ENCODE measurements at places on chromosomes 13 and 19. TPM values are rescaled to one million over a fixed set of nuclear protein-coding genes. Genes with fewer than 3 reads are reported as not detected.

DNA sequence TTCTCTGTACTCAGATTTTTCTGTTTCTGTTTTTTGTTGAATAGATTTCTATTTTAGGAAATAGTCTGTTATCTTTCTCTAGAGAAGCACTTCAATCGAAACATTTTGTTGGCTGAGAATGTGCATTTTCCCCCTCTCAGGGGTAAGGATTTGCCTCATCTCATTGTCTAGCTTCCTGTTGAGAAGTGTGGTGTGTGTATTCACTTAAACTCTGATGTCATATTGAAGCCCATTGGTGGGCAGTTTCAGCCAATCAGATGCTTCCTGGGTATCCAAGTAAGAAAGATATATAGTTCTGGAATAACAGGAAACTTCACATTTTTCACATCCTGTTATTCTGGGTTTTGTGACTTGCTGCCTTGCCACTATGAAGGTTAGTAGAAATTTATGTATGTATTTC is 87.6 kb downstream of the ARHGEF7 start:
- no peak overlapping the region for H3K4me3 ChIP-seq
- H3K4me1 ChIP-seq: peaks cover 49% of the 10 kb centered on the region
- H3K36me3 ChIP-seq: no peaks in the 10 kb centered on the region
- no peak for DNase-seq
- H3K27ac ChIP-seq: peak overlapping the region; percentile 19

CGB7 gene
- not detected for total RNA-seq

DNA sequence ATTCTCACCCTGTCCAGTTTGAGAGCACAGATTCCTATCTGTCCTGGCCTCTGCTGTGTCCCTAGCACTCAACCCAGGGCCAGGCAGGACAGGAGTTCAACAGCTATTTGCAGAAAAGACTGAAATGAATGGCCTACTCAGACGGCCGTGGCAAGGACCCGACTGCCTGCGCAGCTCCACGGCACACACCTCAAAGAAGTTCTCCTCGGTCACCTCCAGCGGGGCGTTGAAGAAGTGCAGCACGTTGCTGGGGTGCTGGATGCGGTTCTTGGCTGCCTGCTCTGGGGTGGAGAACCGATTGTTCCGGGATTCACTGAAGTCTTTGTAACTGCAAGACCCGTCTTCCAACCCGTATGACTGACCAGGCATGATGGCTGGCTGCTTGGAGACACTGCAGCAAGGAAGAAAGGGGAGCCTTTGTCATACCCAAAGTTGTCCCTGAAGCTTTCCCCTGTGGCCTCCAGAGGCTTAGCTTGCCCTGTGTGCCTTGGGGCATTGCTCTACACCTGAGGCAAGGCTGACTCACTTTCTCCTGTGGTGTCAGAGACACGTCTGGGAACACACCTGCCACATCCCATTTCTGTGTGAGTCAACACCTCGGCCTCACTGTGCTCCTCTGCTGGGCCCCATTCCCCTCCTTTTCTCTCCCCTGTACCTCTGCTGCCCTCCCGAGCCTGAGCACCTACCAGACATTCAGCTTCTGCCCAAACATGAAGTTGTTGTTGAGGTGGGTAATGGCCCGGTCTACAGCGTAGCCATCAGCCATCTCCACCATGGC is 6.8 kb upstream of the ECH1 start:
- DNase-seq: no peak
- no peaks in the 10 kb centered on the region for H3K27me3 ChIP-seq
- H3K4me1 ChIP-seq: peaks cover 33% of the 10 kb centered on the region
- H3K36me3 ChIP-seq: peaks cover 65% of the 10 kb centered on the region
- no peak overlapping the region for H3K4me3 ChIP-seq

GRCh38 chr13:58455094-58455493 is 823.5 kb downstream of the PCDH17 start:
- H3K36me3 ChIP-seq: no peaks in the 10 kb centered on the region
- DNase-seq: no peak
- H3K4me3 ChIP-seq: no peak overlapping the region
- H3K27me3 ChIP-seq: no peaks in the 10 kb centered on the region
- no peak overlapping the region for H3K27ac ChIP-seq

CDX2 gene
- total RNA-seq: not detected

CERS1 gene
- 1.7 TPM for total RNA-seq

OLFM2 gene
- 13.4 TPM for total RNA-seq

GRCh38 chr13:76890021-76890420 is 3.8 kb upstream of the KCTD12 start:
- no peak for DNase-seq
- H3K4me3 ChIP-seq: no peak overlapping the region
- H3K27ac ChIP-seq: no peak overlapping the region

DNA sequence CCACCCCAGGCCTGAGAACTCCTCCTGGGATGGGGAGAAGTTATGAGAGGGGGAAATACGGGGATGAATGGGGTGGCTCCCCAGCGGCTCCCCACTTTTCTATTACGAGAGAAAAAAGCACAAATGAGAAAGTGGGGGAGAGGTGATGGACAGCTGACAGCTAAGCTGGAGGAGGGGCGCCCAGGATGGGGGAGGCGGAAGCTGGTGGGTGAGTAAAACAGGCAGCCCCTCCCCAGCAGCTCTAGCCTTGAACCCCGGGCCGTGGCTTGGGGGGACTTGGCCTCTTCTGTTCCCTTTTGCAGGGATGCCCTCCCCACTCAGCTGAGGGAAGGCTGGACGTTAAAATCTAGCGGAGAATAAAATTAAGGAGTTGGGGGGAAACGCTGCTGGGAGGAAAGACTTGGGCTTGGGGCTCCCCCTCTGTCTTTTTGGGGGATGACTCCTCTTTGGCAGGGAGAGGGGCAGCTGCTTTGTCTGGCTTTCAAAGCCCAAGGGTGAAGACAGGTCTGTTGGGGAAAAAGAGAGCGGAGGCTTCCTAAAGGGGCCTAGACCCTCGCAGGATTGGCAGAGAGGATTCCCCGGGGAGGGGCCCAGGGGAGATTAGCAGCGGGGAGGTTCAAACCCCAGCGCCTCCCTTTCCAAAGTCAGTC is 1.4 kb upstream of the SAMD1 start:
- no peaks in the 10 kb centered on the region for H3K27me3 ChIP-seq
- peak overlapping the region; percentile 87 for H3K27ac ChIP-seq
- no peak for DNase-seq
- H3K36me3 ChIP-seq: peaks cover 22% of the 10 kb centered on the region

FPR3 gene
- total RNA-seq: 11.1 TPM

- H3K27ac ChIP-seq: no peak overlapping the region
- no peaks in the 10 kb centered on the region for H3K36me3 ChIP-seq
- H3K4me1 ChIP-seq: no peaks in the 10 kb centered on the region
- H3K27me3 ChIP-seq: no peaks in the 10 kb centered on the region
Observed at GRCh38 chr19:28633319-28634018, 579.5 kb downstream of the UQCRFS1 start.

- DNase-seq: no peak
- no peaks in the 10 kb centered on the region for H3K4me1 ChIP-seq
- H3K4me3 ChIP-seq: no peak overlapping the region
- no peaks in the 10 kb centered on the region for H3K27me3 ChIP-seq
- no peaks in the 10 kb centered on the region for H3K36me3 ChIP-seq
- no peak overlapping the region for H3K27ac ChIP-seq
Observed at GRCh38 chr19:19584356-19584755, 34.1 kb downstream of the PBX4 start.

DNA sequence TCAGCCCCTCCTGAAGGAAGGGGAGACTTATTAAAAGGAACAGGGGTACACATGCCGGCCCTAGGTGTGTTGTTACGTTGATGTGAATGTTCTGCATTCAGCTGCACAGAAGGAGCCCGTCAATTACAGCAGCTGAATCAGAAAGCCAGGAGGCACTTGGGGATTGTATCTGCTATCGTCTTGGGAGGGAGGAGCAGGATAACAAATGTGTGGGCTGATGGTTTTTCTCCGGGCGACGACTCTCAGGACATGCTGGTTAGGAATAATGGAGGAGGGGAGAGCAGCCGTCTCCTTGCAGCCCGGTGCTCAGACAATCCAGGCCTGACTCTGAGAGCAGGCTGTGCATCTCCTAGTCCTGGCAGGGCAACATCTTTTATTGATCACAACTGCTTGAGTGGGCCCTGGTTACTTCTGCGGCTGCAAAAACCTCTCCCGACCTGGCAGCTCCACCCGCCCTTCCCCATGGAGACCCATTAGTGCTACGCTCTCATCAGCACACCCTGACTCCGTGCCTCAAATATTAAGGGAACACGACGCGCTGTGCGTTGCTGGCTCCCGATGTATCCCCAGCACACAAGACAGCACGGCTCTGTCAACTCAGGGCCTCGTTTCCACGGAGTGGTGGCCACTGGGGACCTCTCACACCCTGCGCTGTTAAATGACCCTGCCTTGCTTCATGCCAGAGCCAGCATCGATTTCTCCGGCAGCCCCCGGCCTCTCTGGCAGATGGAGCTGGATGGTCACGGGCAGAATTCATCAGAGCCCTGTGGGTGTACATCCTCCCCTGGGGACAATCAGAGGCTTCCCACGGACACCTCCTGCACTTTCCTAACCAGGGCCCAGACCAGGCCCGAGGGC is 25.3 kb downstream of the PEPD start:
- DNase-seq: no peak
- no peaks in the 10 kb centered on the region for H3K4me1 ChIP-seq
- peaks cover 5% of the 10 kb centered on the region for H3K36me3 ChIP-seq
- H3K27ac ChIP-seq: no peak overlapping the region

DNA sequence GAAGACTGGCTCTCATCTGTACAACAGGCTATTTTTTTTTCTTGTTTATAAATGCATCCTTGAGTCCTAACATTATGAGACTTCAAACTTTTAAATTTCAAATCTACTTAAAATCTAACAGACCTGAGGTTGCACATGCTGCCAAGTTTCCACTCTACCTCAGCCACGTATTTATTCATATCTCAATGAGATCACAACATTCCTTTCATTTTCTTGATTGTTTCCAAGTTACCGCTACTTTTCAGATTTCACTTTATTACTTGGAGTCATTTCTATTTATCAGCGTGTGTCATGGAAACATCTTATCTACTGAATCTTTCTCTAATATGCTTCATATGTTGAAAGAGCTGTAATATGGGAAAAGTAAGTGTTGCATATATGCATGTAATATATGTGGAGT is 1257.5 kb upstream of the ATXN8OS start:
- no peak for DNase-seq
- H3K36me3 ChIP-seq: no peaks in the 10 kb centered on the region
- no peaks in the 10 kb centered on the region for H3K4me1 ChIP-seq
- no peak overlapping the region for H3K27ac ChIP-seq
- no peaks in the 10 kb centered on the region for H3K27me3 ChIP-seq

Measured in thoracic aorta (tissue), 2 donors.